Endothelial cell (in vitro differentiated cells): ENCODE measurements at places on chromosomes 6 and 20.

GRCh38 chr6:44926556-44926955 lies 401.6 kb upstream of the RUNX2 start:
- DNase-seq = no peak

DNA sequence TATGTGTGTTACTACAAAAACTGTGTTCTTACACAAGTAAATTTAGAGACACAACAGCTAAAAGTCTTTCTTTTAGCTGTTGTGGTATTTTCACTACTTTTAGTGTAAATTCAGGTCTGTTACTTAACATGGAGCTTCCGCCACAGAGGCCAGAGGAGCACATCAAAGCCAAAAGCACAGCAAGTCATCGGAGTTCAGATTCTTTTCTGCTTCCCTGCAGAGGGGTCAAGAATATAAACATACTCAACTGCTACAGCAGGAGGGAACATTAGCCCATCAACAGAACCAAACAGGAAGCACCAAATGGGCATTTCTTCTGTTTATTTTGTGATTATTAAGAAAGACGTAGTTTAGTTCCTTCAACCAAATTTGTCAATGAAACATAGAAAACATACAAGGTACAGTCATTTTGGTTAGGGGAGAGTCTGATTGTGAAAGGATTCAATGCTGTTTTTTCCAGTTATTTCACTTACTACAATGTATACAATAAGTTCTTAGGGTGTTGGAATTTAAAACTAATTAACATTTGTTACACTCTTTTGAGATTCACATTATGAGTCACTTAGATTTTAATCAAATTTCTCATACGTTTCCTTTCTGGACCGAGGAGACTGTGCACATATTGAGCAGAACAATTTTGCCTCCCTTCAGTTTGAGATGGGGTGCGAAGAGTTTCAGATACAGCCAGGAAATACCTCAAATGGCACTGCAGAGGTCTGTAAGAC lies 42.8 kb upstream of the DSE start:
- no peak for DNase-seq

DNA sequence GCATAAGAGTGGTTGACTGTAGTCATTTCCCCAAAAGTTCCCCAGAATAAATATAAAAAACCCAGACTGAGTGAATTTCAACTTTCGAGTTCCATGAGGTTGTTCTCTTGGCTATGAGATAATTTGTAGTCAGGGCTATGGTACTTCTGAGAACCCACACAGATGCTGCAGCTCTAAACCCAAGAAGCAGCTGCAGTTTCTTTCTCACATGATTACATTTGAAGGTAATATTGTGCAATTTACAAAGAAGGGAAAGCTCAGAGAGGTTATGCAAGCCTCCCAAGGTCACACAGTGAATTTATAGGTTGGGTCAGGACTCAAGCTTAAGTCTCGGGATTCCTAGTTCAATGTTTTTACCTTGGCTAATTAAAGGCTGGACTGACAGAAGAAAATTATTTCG lies 29.7 kb upstream of the CD93 start:
- no peak for DNase-seq

DNA sequence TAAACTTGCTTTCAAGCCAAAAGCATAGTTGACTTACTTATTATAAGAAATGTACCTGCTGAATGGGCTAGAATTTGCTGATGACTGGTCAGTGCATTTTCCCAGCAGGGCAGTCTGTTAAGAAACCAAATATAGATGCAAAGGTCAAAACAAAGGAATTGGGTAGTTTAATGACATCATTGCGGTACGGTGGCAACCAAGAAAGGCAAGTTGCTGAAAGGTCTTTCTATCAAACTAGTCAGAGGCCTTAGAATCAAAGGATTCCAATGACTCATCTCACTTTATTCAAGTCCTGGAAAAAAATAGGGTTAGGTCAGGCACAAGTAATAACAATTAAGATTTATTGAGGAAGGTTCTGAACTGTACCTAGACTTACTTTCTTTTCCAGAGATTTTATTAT lies 76.4 kb downstream of the KIZ start:
- no peak for DNase-seq

- DNase-seq = no peak
Measured at GRCh38 chr6:168195712-168196111, 116.7 kb upstream of the FRMD1 start.

DNA sequence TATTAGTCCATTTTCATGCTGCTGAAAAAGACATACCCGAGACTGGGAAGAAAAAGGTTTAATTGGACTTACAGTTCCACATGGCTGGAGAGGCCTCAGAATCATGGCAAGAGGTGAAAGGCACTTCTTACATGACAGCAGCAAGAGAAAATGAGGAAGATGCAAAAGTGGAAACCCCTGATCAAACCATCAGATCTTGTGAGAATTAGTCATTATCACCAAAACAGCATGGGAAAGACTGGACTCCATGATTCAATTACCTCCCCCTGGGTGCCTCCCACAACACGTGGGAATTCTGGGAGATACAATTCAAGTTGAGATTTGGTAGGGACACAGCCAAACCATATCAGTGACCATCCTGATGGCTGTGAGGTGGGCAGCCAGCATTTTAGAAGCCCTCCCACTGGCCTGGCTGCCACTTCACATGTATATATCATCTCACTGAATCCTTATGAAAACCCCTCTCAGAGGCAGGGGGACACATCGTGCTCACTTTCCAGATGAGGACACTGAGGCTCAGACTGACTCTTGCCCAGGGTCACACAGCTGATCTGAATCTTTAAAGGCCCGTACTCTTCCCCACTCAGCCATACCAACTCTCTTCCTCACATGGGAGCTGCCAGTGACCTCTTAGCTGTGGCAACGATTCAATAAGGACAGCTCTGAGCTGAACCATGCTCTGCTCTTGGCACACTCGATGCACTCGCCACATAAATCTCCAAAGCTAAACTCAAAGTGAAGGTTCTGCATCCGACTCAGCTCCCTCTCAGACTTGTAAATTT lies 25.7 kb downstream of the BMP7 start:
- DNase-seq = no peak

GRCh38 chr6:56799989-56800388 lies 154.9 kb upstream of the BEND6 start:
- DNase-seq = no peak

DNA sequence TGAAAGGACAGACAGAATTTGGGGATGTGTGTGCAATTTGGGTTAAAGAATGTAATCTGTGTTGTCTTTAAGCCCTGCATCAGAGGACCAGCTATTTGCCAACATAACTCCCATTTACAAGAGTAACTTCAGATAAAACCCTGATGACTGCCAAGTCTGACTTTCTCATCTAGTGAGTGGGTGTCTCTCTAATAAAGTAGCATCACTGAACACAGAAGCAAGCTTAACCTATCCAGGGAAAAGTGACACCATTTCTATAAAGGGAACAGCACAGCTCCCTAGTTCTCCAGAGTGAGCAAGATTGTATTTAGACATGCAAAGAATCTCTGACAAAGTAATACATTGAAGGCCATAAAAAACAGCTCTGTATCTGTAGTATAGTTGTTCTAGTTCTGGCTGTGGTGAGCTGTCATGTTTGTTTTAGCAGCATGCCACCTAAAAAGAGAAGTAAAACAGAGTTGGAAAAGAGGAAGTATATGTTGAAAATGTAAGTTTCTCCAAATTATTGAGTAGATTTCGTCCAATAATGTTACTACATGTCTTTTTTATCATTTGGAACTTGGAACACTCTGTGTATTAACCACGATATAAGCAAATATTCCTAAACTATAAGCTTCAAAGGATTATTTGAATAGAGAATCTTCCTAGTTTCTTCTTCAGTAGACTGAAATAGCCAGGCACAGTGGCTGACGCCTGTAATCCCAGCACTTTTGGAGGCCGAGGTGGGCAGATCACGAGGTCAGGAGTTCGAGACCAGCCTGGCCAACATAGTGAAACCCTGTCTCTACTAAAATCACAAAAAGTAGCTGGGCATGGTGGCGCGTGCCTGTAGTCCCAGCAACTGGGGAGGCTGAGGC lies 8.8 kb upstream of the PIM1 start:
- no peak for DNase-seq

DNA sequence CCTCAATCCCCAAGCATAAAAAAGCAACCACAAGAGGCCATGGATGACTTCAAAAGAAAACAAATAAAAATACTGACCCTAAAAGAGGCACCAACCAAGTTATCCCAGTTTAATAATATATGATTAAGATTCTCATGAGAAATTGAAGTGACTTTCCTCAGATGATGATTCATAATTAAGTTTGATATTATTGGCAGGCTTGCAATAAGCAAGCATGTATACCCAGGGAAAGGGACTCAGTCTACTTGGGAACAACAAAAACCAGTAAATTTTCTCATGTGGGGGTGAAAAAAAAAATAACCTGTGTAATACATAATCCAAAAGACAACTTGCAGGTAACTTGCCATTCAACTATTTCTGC lies 19.6 kb downstream of the JAG1 start:
- no peak for DNase-seq

- no peak for DNase-seq
Measured at GRCh38 chr6:79544299-79544927, 7.2 kb upstream of the LCA5 start.

DNA sequence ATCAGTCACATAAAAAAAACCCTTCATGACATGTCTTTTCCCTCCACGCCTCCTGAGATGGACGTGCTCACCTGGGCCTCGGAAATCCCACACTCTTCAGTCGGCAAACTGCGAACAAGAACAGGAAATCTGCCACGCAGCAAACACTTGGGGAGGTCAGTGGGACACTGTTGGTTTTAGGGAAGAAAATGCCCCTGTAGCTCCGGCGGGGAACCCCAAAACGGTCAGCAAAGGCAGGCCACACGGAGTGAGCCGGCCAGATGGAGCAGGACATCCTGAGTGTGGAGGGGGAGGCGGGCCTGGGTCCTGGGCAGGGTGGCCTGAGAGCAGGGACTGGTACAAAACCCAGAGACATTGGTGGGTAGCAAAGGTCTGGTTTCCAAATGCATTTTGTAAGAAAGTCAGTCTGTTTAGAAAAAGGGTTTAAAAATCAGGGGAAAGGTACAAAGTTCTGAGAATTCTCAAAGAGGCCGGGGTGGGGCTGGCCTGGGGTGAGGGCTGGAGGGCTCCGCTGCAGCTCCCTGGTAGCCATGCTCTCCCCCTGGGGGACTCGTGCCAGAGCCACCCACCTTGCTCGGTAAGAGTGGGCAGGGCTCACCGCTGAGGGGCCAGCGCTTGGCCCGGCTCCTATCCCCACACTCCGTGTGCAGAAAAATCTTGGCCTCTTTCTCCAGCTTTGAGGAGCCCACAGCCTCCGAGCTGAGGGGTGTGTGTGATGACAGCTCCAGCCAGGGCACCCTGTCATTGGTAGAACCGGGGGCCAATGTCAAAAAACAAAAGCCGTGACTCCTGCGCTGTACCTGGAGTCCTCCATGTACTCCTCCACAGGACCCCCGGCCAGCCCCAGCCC lies 5.2 kb downstream of the SLC2A4RG start:
- DNase-seq = no peak

DNA sequence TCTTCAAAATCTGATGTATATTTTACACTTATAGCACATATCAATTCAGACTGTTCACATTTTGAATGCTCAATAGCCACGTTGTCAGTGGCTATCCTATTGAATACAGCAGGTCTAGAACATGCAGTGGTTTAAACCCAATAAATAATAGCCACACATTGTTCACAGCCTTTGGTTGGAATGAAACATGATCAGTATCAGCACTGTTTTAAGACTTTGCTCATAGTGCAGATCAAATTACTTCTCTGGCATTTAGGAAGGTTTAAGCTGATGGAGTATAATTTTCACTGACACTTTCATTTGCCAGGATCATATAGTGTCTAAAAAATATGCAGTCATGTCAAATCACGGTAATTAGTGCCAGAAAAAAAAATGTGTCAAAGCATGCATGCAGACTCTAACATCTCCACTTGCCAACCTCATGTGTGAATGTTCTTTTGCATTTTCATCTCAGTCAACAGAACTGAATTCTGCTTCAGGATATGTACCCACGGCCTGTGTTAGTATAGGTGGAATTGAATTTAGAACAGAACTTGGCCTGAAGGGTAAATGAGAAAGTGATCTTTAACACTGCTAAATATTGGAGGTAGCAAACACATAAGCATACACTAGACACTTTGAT lies 184.1 kb downstream of the SLC24A3 start:
- no peak for DNase-seq
